ENCODE measurements at places on chromosomes 2 and 18.
A peak's percentile ranks its signal among the peaks of the same experiment; 100 is the strongest.

GRCh38 chr2:178111743-178112142, 494 bp upstream of the RBM45 start:
- DNase-seq, result no peak

GRCh38 chr18:29259838-29260237, 1082.9 kb upstream of the CDH2 start:
- no peak for DNase-seq

DNA sequence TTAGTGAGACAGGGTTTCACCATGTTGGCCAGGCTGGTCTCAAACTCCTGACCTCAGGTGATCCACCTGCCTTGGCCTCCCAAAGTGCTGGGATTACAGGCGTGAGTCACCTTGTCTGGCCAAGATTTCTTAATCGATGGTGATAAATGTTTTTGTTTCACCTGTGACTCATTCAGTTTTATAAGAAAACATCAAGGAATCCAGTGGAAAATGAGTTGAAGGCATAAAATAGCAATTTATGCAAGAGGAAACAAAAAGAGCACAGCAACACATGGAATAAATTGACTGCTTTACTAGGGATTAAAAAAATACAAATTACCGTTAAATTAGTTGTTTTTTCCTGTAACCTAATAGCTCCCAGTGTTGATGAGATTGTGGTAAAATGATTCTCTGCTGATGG, 80.2 kb downstream of the CDK15 start:
- no peak for DNase-seq

- DNase-seq, result no peak
Observed at GRCh38 chr2:101930847-101931246, 60.9 kb upstream of the IL1R2 start.

DNA sequence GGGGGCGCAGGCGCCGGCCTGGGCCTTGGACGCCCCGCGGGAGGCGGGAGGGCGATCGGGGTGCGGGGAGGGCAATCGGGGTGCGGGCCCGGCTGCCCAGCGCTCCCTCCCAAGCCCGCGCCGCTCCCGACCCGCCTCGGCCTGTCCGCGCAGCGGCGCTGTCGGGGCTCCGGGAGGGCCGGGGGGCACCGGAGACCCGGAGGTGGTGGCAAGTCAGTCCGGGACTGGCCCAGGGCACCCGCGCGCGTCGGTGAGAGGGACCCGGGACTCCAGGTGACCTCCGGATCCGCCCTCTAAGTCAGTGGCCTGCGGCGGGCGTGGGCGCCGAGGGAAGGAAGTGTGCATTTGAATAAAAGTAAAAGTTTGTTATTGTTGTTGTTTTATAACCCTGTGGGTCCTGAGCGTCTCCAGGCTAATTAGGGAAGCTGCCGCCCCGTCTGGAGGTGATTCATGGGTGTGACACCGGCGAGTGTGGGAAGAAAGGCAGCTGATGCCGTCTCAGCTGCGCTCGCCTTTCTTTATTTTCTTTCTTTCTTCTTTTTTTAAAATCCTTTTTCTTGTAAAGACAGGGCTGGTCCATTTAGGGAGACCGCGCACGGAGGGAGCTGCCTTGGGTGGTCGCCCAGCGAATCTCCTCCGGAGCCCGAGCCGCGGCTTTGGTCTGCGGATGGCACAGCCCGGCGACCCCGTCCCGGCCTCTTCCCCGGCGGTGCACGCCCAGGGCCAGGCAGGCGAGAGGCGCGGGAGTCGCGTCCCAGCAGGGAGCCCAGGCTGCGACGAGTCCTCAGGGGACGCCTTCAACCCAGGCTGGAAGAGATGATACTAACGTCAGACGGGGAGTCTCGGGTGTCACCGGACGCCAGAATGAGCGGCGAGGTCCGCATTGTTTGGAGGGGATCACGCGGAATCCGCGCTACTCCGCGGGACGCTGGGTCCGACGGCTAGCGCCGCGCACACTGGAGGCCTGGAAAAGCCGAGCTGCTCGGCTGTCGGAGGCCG, 627 bp upstream of the CRACDL start:
- no peak for DNase-seq

GRCh38 chr2:21228041-21228895, 104.5 kb downstream of the TDRD15 start:
- DNase-seq, result no peak

DNA sequence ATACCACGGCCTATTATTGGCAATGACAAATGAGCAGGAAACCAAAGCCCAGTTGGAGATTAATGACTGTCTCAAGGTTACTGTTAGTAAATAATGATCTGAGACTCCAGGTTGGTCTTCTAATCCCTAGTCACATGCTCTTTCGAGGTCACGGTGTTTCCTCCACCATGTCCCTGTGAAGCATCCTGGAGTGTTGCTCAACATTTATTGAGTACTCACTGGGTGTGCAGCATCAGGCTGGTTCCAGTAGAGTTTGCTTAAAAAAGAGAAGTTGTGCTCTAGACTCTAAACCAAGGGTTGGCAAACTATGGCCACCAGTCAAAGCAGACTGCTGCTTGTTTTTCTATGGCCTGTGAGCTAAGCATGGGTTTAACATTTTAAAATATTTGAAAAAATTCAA, 263.8 kb upstream of the ATP5MC3 start:
- DNase-seq, result no peak

DNA sequence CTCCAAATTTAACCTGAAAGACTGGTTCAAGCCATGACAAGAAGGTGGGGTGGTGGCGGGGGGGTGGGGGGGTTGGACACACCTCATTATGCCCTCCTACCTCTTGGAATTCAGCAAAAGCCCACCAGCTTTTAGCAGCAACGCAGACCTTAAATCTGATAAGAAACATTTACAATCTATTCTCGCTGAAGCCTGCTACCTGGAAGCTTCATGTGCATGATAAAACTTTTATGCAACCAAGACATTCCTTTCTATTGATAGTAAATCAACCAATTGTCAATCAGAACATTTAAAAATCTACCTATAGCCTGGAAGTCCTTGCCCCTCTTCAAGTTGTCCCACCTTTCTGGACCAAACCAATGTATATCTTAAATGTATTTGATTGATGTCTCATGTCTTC, 113.6 kb upstream of the FAM98A start:
- no peak for DNase-seq

DNA sequence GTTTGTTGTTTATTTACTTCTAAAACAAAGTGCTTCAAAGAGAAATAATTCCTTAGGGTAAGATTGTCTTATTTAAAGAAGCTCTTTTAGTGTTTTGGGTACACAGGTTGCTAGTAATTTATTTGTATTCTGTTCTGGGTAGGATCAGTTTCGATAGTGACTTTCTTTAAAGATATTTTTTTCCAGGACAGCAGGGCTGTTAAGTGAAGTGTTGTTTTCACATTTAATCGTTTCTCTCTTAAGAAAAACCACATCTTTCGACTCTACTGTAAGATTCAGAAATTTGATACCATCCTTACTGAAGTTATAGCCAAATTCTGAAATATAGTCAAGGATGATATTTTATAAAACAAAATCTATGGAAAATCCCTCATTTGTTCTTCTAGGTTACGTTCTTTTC, 17.8 kb downstream of the TNFRSF11A start:
- no peak for DNase-seq

DNA sequence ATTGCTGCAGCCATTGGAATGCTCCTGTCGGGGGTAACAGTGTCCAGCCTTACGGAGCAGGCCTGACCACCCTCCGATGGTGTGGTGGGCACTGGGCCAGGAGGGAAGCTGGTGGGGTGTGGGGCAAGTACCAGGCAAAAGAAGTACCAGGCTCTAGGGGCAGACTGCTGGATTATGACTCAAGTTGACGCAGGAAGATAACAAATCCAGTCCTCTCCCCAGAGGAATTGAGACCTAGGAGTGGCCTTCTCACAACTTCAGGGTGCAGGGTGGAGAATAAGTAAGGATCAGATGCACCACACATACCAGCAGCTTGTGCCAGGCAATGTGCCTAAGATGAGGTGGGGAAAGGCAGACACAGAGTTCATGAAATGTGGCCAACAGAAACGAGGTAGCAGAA, 37.9 kb downstream of the SEMA4F start:
- DNase-seq, result no peak

DNA sequence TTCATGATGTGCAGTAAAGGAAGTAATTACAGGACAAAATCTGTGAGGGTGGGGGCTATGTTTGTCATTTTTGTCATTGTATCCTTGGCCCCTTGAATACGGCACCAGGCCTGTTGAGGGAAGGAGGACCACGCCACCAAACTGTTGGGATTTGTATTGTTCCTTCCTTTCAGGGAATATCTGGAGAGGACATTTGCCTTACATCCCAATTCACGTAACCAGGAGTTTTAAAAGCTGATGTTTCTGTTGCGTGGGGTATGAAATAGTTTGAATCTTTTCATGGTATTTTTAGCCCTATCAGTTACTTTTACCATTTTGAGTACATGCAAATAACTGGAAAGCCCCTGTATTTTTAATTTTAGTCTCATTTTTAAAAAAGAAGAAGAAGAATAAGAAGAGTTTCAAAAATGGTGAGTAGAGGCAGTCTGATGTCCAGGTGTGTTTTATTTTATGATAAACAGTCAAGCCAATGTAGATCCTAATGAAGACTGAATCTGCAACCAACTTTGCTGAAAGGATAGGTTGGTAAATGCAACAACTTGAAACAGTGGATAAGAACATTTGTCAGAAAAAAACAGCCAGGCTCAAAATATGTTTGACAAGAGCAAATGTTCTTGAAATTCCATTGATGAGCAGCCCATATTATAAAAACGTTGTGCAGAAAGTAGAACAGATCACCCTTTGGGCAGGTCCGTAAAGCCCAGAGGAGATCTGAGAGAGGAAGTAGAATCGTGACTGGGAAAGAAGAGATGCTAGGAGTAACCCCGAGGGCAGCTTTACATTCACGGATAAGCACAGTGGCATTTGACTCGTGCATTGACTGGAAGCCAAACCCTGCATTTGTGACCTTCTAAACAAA, 54.5 kb downstream of the RASGRP3 start:
- no peak for DNase-seq

DNA sequence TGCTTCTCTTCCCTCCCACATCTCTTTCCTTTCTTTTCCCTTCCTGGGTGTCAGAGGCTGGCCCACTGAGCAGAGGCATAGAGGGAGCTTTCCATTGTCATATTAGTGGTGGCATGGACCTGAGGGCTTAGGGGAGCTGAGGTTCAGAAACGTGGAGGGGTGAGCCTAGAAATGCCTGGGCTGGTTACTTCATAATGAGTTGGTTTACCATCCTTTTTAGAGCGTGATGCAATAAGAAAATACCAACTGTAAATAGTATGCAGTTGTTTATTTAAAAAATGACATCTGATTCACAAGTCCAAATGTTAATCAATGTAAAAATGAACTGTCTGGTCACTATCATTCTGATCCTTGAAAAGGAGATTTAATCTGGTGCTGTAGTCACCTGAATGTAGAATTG, 46.3 kb downstream of the MYO1B start:
- no peak for DNase-seq

DNA sequence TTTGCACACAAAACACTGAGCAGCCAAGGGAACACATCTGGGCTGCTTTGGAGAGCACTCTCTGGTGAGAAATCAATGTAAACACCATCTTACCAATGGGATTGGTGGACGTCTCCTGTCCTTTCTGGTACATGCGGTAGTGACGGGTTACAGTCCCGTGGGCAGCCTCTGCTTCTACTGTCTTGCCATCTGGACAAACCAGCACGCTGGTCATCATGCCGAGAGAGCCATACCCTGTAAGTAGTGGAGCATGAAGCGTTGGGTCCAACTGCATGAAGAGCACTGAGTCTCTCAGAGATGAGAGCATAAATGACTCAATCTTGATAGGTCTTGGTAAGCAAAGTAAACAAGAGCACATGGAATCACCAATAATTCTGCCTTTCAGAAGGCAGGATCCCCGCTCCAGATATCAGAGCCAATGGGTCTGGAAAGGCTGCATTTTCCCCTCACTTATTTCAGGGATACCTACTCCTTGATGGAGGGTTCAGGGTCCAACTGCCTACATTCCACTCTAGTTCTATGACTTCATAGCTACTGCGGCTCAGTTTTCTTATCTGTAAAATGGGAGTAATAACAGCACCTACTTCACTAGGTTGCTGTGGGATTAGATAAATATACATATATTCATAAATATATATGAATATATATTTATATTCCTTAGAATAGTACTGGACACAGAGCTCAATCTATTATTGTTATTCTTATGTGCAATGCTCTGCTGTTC, 14.9 kb downstream of the IDH1 start:
- DNase-seq, result no peak

DNA sequence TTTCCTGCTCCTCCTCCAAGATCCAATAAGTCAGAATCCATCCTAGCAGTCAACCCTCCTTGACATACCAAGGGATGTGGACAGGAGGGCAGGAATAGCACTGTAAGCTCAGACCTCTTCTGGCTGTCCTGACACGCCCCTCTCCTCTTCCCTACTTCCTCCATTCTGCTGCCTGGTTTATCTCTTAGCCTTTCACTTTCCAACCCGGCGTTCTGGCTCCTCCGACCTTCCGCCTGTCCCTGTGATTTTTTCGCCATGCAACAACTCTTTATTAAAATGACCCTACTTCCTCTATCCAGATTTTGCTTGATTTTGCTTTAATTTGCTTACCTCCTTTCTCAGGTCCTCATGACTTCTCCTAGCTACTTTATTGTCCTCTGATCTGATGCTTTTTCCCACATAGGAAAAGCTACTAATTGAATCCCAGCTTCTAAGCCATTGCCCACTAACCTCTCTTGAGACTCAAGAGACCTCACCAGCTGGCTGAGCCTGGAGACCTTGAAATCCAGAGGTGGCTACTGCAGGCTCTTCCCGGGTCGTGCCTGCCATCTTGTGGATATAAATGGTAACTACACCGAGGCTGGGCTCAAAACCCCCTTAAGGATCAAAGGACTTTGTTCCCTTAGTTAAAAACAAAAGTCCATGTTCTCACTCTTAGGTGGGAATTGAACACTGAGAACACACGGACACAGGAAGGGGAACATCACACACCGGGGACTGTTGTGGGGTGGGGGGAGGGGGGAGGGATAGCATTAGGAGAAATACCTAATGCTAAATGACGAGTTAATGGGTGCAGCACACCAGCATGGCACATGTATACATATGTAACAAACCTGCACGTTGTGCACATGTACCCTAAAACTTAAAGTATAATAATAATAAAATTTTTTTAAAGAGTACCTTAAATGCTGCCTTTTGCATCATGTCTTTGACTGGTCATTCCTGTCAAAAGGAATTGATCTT, 139.4 kb downstream of the AKAIN1 start:
- DNase-seq, result peak; percentile 43

GRCh38 chr18:59902131-59902992, 2.6 kb downstream of the PMAIP1 start:
- no peak for DNase-seq

DNA sequence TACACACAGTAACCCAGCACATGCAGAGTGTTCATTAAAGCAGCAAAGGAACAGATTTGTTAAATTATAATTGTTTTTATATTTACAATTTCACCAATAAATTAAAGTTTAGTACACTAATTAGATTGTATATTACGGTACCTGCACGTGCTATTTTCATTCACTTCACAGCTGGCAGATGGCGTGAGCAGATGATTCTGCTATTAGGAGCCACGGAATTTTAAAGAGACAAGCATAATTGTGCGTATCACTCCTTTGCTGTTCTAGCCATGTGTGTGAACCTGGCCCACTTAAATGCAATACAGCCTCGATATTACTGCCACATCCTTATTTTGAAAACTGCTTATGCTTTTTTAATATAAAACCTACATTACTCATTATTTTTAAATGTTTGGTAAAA, 332.8 kb upstream of the SOX11 start:
- no peak for DNase-seq

All from left ventricle myocardium superior (tissue), 1 donor.